EL (cell line): ENCODE measurements at places on chromosomes 13 and 19.

DNA sequence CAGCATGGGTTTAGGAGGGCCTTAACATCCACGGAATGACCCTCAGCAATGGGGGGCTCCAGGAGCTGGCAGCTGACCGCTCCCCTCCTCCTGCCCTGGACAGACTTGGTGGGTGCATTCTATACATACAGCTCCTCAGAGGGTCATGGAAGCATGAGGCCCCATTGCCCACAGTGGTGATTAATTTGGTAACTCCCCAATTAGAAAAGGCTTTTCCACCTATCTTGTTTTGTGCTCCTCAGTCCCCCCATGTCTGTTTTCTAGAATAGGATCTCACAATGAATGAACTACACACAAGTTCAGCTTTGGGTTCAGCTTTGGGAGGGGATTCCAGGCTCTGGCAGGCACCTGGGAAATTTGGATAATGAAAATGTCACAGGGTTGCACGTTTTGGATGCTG is 707.8 kb downstream of the UQCRFS1 start:
- DNase-seq, result no peak

DNA sequence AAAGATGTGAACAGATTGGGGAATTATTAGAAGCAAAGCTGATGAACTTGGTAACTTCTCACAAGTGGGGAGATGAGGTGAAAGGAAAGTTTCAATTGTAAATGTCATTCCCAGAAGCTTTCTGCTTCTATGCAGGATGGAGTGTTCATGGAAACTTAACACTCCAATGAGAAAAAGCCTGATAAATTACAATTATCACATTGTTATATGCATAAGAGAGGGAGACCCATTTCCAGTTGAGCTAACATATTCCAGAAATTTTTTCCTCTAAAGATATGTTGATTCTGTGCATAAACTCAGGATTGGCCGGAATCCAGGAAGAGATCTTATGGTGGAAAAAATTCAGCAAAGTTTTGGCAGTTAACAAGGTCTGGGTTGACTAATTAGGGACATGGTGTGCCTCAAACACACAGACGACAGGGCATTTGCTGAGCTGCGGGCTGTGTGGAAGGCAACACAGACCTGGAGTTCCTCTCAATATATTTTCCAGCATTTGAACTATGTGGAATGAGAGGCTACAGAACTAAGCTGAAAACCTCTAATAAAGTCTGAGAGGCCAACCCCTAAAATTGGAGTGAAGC is 64.9 kb upstream of the FGF14 start:
- DNase-seq, result no peak

DNA sequence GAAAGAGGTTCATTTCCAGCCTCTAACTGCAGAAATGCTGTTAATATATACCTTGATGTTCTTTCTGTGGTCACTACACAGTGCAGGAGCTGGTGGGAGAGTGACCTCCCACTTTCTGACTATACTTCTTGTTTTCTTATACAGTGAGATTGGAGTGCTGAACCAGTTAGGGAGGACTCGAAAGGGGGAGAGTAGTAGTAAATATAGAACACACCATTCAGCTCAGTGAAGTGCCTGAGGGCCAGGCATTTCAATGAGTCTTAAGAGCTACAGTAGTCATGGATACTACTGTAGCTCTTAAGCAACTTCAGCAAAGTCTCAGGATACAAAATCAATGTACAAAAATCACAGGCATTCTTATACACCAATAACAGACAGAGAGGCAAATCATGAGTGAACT is 372.9 kb downstream of the MTUS2 start:
- no peak for DNase-seq

DNA sequence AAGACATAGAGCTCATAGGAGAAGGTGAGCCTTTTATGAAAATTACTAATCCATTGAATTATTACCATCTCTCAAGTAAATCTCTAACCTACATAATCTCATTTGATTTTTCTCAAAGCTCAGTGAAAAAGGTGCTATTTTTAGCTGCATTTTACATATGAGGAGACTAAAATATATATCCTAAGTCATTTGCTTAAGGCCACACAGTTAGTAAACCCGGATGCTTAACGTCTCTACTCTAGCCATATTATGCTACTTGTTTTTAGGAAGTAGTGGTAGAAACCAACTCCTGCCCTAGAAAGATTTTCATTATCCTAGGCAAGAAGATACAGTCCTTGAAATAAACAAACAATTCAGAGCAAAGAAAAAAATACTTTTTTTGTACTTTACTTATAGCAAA is 108.9 kb downstream of the RBM26 start:
- no peak for DNase-seq

GRCh38 chr13:97221046-97221445 is 1.1 kb upstream of the MBNL2 start:
- no peak for DNase-seq

GRCh38 chr13:98853771-98854221 is 101.3 kb upstream of the SLC15A1 start:
- peak; percentile 14 for DNase-seq

DNA sequence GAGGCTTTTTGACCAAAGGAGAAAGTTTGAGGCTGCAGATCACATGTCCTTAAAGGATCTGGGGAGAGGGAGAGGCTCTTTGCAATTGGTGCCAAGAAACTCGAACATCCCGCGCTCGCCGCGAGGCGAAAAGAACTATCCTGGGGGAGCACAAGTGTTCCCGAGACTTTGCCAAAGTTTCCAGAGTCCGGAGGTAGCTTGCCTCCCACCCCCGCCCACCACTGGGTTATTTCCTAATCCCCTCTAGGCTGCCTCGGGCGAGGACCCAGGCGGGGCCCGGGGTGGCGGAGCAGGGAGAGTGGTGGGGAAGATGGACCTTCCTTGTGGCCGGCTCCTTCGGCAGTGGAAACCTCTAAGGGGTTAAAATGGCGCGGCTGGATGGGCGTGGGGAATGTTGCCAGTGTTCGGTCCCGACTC is 114.5 kb downstream of the KCNRG start:
- DNase-seq, result no peak

- DNase-seq, result no peak
These were observed 1.8 kb upstream of the MED4 start for GRCh38 chr13:48096670-48097069.

- no peak for DNase-seq
These were observed 103.9 kb upstream of the OBI1 start for GRCh38 chr13:78762825-78763224.

- no peak for DNase-seq
These were observed 3.8 kb downstream of the ZNF490 start for GRCh38 chr19:12606796-12607195.

DNA sequence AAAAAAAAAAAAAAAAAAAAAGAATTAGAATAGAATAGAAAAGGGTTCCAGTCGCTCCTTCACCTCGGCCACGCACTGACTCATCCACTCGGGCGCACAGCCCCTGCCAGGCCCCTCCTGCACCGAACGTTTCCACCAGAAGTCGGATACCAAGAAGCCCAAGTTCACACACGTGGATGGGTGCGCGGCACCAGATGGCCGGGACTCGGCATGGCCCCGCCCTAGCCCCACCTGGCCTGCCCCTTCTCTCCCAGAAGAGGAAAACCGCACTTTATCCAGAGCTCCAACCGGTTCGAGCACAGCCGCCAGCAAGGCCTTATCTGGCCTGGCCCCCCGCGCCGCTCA is 5.9 kb downstream of the PRR36 start:
- peak; percentile 21 for DNase-seq

DNA sequence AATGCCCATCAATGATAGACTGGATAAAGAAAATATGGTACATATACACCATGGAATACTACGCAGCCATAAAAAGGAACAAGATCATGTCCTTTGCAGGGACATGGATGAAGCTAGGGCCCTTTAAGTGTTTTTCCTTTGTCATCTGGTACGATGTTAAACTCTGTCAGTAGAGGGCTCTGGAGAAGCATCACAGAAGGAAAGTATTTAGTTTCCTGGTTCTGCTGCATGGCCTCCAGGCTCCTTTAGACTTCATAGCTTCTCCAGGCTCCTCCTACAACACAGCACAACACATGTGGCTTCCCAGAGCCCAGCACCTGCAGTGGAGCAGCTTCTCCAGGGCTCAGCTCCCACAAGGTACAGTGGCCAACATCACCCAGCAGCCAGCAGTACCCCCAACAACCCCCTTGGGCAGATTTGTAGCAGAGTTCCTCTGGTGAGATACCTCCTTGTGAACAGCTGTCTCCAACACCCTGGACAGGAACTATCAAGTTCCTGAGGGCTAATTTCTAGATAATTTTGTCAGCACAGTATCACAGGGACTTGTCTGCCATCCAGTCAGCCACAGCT is 63.4 kb downstream of the KCTD12 start:
- peak; percentile 31 for DNase-seq

DNA sequence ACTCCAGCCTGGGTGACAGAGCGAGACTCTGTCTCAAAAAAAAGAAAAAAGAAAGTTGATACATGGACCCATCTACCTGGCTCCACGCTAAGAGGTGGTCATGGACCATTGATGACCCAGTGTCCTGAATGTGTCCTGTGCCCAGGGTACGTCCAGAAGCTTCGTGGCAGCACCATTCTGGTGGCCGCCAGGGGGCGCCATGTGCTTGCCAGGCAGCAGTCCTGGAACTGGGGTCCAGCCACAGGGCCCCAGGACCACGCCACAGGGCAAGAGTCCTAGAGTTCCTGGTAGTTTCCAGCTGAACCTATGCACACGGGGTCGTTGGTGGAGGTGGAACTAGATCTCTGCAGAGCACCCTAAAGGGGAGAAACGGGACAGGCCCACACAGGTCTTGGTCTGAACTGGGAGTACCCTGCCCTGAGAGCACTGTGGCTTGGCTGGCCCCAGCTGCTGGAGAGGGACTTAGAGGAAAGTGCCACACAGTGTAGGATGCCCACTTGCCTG is 19.9 kb upstream of the FBXO27 start:
- DNase-seq, result peak; percentile 54

- DNase-seq, result no peak
These were observed 6.5 kb upstream of the SLC25A42 start for GRCh38 chr19:19057317-19057716.

- DNase-seq, result no peak
These were observed 152.0 kb upstream of the SLC10A2 start for GRCh38 chr13:103218253-103218652.

DNA sequence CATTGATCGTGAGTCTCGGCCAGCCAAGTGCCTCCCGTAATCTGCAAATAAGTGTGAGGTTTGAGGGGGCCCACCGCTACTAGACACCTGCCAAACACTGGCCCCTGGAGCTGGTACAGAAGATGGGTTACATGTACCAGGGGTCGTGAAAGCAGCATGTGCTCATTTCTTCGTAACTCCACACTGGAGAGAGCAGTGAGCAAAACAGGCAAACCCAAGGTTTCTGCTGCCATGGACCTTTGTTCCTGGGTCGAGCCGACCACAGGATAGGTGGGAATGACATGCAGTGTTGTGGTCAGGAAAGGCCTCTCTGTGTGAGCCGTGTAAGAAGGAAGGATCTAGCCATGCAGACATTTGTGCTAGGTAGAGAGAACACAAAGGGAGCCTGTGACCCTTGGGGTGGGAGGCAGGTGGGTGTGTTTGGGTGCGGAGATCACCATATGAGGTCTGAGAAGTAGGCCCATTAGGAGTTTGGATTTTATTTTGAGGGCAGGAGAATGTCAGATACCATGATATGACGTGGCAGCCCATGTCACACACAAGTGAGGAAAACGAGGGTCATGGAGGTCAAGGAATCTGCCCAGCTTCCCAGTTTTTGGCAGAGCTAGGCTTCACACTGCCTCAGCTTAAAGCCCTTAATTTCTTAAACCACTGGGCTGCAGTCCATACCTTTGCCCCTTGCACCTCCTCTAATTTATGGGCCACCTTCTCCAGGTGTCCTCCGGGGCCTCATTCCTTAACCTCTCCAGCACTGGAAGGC is 919 bp downstream of the GTF3A start:
- DNase-seq, result peak; percentile 32

GRCh38 chr13:99067159-99067985 is 89.5 kb upstream of the DOCK9 start:
- peak; percentile 89 for DNase-seq

GRCh38 chr13:73466561-73466960 is 407.8 kb downstream of the KLF5 start:
- no peak for DNase-seq

- DNase-seq, result no peak
These were observed 402 bp upstream of the DYRK1B start for GRCh38 chr19:39834287-39834841.

GRCh38 chr13:85186356-85187045 is 612.7 kb downstream of the SLITRK6 start:
- DNase-seq, result no peak

DNA sequence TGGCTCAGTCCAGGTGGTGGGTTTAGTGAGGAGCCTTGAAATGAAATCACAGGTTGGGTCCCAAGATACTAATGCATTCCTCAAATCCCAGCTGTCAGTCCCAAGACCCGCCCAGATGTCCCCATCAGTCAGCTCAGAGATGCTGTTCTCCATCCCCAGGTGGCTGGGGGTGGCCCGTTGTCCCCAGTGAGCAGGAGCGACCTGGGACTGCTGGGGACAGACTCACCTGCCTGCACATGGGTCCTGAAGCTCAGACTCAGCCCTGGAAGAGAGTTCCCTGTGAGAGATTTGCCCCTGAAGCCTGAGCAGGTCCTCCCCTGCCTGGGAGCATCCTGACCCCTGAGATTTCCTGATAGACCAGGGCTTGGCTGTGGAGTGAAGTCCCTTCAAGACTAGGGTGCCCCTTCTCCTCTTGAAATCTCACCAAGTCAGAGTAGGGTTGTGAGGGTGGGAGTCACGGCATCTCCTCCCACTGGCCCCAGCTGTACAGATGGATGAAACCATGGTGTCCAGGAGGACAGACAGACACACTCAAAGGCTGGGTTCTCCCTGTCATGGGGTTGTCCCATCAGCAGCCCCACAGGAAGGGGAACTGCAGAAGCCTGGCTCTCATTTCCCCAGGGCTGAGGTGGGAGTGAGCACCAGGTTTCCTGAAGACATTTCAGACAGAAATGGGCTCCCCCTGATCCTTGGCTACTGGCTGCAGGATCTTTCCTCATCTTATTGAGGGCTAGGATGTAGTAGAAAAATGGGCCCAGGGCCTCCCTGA is 14.4 kb downstream of the LILRA5 start:
- no peak for DNase-seq

DNA sequence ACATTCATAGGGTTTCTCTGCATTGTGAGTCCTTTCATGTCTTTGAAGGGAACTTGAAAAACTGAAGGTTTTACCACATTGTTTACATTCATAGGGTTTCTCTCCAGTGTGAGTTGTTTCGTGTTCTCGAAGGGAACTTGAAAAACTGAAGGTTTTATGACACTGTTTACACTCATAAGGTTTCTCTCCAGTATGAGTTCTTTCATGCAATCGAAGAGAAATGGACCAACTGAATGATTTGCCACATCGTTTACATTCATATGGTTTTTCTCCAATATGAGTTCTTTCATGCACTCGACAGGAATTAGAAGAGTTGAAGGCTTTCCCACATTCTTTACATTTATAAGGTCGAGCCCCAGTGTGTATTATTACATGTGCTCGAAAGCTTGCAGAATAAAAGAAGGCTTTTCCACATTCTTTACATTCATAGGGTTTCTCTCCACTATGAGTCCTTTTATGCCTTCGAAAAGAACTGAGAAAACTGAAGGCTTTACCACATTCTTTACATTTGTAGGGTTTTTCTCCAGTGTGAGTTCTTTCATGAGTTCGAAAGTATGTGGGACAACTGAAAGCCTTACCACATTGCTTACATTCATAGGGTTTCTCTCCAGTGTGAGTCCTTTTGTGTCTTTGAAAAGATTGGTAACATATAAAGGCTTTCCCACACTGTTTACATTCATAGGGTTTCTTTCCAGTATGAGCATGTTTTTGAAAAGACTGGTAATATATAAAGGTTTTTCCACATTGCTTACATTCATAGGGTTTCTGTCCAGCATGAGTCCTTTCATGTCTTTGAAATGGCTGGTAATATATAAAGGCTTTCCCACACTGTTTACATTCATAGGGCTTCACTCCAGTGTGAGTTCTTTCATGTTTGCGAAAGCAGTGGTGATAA is 20.7 kb downstream of the ZNF14 start:
- DNase-seq, result no peak
